ENCODE measurements at places on chromosomes 5 and 9.

DNA sequence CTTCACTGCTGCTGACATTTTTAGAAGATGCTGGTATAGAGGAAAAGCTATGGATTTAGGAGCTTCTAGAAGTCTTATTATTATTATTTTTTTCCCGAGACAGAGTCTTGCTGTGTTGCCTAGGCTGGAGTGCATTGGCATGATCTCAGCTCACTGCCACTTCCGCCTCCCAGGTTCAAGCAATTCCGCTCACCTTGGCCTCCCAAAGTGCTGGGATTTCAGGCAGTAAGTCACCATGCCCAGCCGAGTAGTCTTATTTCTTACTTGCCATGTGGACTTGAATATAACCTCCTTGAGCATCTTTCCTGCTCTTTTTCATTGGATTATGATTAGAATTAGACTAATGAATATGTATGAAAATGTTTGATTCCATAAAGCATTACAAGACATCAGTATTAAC lies 119.5 kb downstream of the NR3C1 start:
- DNase-seq, result no peak

DNA sequence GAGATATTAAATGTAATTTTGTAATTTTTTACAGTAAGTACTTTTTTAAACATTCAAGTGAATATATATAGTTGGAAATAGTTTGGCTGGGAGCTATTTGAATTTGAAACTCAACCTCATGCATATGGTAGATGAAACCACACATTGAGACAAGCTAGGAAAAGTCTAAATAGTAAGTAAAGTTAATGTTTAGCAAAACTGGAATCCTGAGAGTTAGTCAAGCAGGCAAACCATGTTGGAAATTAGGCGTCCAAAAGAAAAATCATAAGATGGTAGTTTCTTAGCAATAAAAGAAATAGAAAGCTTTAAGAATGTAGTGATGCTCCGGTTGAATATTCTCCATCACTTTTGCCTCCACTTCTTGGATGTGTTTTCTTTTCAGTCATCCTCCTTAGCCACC lies 657.1 kb upstream of the CDH10 start:
- no peak for DNase-seq

DNA sequence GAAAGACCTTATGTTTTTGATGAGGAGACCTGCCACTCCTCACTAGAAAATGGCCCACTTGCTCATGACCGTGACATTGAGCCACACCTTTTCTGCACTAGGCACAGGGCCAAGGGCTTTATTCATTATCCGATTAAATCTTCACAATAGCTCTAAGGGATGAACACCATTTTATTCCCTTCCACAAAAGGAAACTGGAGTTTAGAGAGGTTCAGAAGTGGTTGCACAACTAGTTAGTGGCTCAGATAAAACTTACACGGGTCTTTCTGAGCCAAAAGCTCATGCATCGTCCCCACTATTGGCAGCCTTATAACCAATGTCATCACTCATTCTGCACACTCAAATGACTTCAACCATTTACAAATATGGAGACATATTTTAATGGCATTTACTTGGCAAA lies 39.4 kb downstream of the SUSD1 start:
- DNase-seq, result peak; percentile 12

GRCh38 chr9:88652876-88653275 lies 117.9 kb downstream of the NXNL2 start:
- DNase-seq, result no peak

GRCh38 chr9:123421186-123421585 lies 65.2 kb downstream of the CRB2 start:
- no peak for DNase-seq
